ENCODE measurements at places on chromosomes 3 and 15. TPM values are rescaled to one million over a fixed set of nuclear protein-coding genes. Genes with fewer than 3 reads are reported as not detected.

DNA sequence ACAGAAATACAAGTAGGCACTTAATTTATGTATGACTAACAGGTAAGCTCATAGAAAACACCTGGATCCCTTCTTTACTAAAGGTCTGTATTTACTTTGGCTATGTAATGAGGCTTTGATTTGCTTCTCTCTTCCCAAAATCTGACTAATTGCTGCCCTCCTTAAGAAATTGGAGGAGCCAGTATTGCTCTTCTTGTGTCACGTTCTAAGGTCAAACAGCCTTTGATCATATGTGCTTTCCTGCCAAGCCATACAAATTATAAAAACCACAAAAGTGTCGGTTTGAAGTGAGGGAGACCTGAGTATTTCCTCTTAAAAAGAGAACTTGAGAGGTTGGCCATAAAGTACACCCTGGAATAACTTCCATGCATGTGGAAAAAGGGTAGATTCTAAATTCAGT is 112.1 kb upstream of the MB21D2 start:
- H3K27me3 ChIP-seq: no peaks in the 10 kb centered on the region
- no peaks in the 10 kb centered on the region for H3K36me3 ChIP-seq
- no peak overlapping the region for H3K27ac ChIP-seq
- DNase-seq: no peak
- H3K4me1 ChIP-seq: peaks cover 3% of the 10 kb centered on the region

- H3K4me1 ChIP-seq: peaks cover 87% of the 10 kb centered on the region
- peaks cover 69% of the 10 kb centered on the region for H3K36me3 ChIP-seq
- H3K27me3 ChIP-seq: no peaks in the 10 kb centered on the region
- DNase-seq: no peak
- H3K4me3 ChIP-seq: no peak overlapping the region
- H3K27ac ChIP-seq: peak overlapping the region; percentile 25
These were observed 23.6 kb downstream of the RASGRP1 start for GRCh38 chr15:38541026-38541425.

DNA sequence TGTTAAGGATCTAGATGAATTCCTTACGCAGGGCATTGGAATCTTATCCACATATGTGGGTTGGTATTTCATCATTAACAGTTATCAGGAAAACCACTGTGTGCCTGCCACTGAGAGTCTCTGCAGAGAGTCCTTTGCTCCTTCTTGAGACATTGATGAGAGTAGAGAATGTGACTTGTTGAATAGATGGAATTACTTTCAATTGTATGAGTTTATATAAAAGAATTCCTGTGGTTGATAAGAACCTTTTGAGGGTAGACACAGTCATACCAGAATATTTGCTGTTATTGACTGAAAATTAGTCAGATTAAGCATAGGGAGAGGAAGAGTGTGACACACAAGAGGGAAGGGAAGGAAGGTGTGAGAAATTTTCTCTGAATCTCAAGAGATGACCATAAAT is 30.8 kb downstream of the ARHGEF26 start:
- peaks cover 10% of the 10 kb centered on the region for H3K27me3 ChIP-seq
- H3K27ac ChIP-seq: no peak overlapping the region
- H3K4me1 ChIP-seq: no peaks in the 10 kb centered on the region
- H3K4me3 ChIP-seq: no peak overlapping the region
- no peaks in the 10 kb centered on the region for H3K36me3 ChIP-seq

RNF13 gene
- 29.6 TPM for total RNA-seq

A4GNT gene
- total RNA-seq: not detected

CLK3 gene
- 140 TPM for total RNA-seq
